ENCODE measurements at places on chromosomes 4 and X.

- no peak for DNase-seq
These were observed 65.4 kb downstream of the SPRY1 start for GRCh38 chr4:123462007-123462406.

DNA sequence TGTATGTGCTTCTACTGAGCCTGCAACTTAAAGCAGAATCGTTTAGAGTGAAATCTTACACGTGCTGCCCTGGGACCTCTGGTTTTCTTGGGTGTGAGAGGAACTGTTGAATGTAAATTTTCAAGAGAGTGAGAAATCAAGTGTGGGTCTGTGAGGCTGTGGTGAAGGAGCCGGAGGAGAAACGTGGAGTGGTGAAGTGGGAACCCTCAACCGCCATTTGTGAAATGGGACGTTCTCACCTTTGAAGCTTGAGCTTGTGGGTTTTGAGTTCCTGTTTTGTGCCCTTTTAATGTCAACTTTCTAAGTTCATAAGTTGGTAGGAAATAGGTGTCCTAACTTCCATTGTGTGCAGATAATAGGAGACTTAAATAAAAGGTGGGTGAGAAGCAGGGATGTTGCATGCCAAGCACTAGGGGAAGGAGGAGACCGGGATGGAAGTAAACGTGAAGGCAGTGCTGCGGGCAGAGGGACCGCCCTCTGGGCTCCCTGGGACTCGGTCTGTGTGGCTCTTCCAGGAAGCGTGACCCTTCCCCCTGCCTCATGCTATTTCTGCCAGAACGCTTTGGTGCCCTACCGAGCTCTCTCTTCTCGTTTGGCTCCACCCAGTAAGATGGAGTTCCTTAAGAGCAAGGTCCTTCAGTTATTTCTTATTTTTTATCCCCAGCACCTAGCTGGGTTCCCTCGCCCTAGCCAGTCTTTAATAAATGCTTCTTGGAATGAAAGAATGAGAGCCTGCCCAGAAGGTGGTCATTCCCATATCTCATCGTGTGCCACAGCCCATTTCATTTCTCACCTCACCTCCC, 56.0 kb downstream of the TMEM131L start:
- DNase-seq = peak; percentile 72

- DNase-seq = no peak
These were observed 524.1 kb downstream of the IL15 start for GRCh38 chr4:142160509-142160908.

DNA sequence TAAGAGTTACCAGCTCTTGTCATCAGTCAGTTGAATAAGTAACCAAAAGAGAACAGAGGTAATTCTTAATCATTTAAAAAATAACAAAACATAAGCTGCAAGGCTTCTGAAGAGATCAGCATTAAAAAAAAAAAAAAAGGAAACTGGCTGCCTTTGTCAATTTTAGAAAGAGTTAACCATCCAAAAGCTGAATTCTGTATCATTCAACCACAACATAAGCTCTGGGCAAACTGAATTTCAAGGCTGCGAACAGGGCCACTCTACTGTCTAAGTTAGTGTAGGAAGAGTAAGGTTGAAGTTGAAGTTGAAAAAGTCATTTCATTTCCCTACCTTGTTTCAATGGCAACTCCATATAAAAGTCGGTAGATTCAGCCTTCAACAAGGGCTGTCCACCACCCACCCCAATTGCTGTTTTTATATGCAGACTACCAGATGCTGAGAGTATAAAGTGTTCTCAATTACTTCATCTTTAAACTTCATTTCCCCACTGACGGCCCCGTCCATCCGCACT, 1.1 kb upstream of the LIN54 start:
- no peak for DNase-seq

GRCh38 chr4:150327262-150327780, 249.1 kb downstream of the DCLK2 start:
- DNase-seq = no peak
